ENCODE measurements at places on chromosomes 5 and 9.

GRCh38 chr5:169695919-169696490 lies 58.9 kb downstream of the DOCK2 start:
- DNase-seq: no peak

GRCh38 chr5:104053353-104053649 lies 490.7 kb upstream of the NUDT12 start:
- no peak for DNase-seq

DNA sequence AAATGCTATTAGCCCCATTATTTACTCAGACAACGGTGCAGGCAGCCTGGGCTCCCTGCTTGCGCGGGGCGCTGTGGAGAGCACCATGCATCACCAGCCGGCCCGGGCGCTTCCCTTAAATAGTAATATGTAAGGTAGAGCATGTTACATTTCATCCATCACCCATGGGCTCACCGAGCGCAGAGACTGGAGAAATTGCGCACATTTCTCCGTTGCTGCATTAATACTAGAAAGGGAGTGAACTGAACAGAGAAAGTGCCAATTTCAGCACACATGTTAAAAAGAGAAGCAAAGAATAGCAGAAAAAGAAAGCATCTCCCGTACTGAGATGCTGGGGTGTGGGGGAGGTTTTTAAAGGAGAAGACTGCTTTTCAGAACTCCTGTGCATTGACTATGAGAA lies 400.3 kb downstream of the ZSWIM6 start:
- no peak for DNase-seq

- no peak for DNase-seq
Measured at GRCh38 chr5:40991168-40991980, 79.8 kb downstream of the MROH2B start.

- no peak for DNase-seq
Measured at GRCh38 chr9:33439731-33440130, 7.7 kb downstream of the AQP3 start.

GRCh38 chr9:109520475-109521132 lies 22.5 kb upstream of the PTPN3 start:
- peak; percentile 18 for DNase-seq

All from NCI-H510A (cell line).